Kidney glomerular epithelial cell (primary cell): ENCODE measurements at places on chromosomes 7 and 10.
A peak's percentile ranks its signal among the peaks of the same experiment; 100 is the strongest.

DNA sequence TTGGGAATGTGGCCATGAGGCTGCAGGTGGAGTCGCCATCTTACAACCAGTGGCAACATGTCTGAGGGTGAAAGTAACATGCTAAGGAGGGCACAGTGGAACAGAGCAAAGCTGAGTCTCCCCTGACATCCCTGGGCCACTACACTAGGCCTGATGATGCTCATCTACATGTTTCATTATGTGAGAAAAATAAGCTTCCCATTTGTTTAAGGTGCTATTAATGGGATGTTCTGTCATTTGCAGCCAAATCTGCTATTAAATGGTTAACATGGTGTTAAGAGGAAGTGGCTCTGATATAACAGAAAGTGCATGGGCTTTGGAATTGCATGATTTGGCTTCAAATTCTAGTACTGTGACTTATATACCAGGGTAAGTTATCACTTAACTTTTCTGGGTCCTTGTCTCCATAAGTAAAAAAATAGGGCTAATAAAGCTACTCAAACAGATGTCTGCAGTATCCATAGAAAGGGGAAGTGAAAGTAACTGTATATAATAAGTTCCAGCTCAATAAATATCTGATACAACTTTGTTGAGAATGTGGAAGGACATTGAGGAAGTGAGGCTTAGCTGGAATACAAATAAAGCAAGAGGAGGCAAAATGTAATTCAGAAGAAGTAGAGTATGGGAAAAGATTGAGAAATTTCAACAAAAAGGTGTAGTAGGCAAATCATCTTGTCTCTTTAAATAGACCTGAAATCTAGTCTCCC, 158.9 kb downstream of the RTKN2 start:
- DNase-seq: no peak

- DNase-seq: no peak
These were observed 159.8 kb downstream of the WNT2 start for GRCh38 chr7:117163101-117163500.

DNA sequence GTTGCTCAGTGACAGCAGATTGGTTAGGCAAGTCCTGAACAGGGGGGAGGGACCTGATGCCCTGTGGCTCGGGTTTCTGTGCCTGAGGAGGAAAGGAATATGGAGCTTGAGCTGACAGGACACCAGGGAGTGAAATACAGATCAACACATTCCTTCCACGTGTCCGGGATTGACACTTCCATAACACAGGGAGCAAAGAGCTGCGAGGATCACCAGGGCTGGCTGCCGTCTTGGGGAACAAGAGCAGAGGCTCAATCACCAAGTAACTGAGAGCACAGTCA, 36.7 kb upstream of the EFCAB10 start:
- no peak for DNase-seq

- peak; percentile 55 for DNase-seq
These were observed 4.6 kb downstream of the SHOC2 start for GRCh38 chr10:110923856-110924493.
